Thymus (tissue), 14 donors: ENCODE measurements at places on chromosomes 1 and 21. TPM values are rescaled to one million over a fixed set of nuclear protein-coding genes. Genes with fewer than 3 reads are reported as not detected.

Gene AADACL4
- total RNA-seq, result not detected

Gene SF3B4
- total RNA-seq, result 8.3 TPM

Gene HFM1
- 0.85 TPM for total RNA-seq

Gene CD244
- total RNA-seq, result 10.3 TPM

Gene PRRX1
- 17.1 TPM for total RNA-seq

Gene MPL
- total RNA-seq, result 0.05 TPM

Gene CRP
- 0.05 TPM for total RNA-seq

Gene E2F2
- 28.8 TPM for total RNA-seq

Gene CELA3A
- 0.19 TPM for total RNA-seq

Gene CRYZL1
- total RNA-seq, result 18.4 TPM

GRCh38 chr21:41845310-41846032, 33.7 kb downstream of the PRDM15 start:
- no peak overlapping the region for H3K4me3 ChIP-seq
- peaks cover 17% of the 10 kb centered on the region for H3K36me3 ChIP-seq
- H3K27ac ChIP-seq, result no peak overlapping the region
- no peak for DNase-seq
- peaks cover 11% of the 10 kb centered on the region for H3K4me1 ChIP-seq

DNA sequence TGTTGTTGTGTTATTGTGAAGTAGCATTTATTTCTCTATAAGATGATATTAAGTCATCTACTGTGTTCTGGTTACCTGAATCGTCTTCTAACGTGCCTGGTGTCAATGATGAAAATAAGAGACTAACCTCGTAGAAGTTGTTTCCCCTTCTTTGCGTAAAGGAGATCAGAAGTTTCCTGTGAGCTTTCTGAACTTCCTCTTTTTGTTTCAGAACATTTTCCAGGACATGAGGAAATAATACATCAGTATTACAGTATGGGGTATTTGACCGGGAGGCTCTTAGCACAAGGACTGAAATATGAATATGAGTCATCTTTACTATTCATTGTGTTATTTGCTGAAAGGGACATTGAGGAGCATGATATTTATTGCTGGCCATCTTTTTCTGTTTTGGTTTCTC, 1.3 kb downstream of the ST6GALNAC3 start:
- no peak overlapping the region for H3K4me3 ChIP-seq
- no peak for DNase-seq
- H3K4me1 ChIP-seq, result peaks cover 3% of the 10 kb centered on the region
- no peak overlapping the region for H3K27ac ChIP-seq

GRCh38 chr21:43268804-43269186, 100.0 kb downstream of the CRYAA start:
- H3K36me3 ChIP-seq, result no peaks in the 10 kb centered on the region
- H3K27ac ChIP-seq, result no peak overlapping the region
- H3K4me3 ChIP-seq, result no peak overlapping the region
- DNase-seq, result no peak

- no peak overlapping the region for H3K4me3 ChIP-seq
- H3K27me3 ChIP-seq, result no peaks in the 10 kb centered on the region
- H3K4me1 ChIP-seq, result no peaks in the 10 kb centered on the region
- no peak for DNase-seq
- no peak overlapping the region for H3K27ac ChIP-seq
- H3K36me3 ChIP-seq, result no peaks in the 10 kb centered on the region
Observed at GRCh38 chr1:30321996-30322858, 401.2 kb downstream of the MATN1 start.

DNA sequence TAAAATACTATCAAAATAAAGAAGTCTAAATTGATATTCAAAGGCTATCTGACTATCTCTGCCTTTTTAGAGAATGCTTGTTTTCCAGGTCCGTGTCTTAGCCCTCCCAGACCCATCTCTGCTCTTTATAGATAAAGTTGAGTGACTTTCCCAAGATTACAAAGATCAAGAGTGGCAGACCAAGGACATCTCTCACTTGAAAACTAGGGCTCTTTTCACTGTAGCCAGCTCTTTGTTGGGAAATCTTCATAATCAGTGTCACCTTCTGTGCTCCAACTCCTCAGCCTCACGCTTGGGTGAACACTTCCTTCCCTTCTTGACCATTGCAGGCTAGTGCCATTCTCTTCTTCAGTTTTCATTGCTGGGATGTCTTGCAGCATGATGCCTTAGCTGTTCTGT, 211.1 kb downstream of the PBX1 start:
- H3K4me3 ChIP-seq, result no peak overlapping the region
- no peaks in the 10 kb centered on the region for H3K36me3 ChIP-seq
- no peak for DNase-seq
- peaks cover 17% of the 10 kb centered on the region for H3K4me1 ChIP-seq

DNA sequence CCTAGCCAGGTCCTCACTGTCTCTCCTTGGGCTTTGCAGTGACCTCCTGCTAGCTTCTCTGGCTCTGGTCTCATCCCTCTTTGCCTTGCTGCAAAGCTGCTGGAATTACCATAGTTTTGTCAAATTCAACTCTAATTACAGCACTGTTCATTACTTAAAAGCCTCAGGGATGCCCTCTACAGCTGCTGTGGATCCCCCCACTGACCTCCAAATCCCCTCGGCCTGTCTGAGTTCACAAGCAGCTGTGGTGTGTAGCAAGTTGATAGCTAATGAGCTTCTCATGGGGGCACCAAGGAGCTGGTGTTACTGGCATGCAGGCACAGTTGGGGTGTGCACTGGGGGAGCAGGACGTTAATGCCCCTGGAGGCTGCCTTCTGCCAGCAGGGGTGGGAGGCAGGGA, 24.8 kb downstream of the NIPAL3 start:
- no peaks in the 10 kb centered on the region for H3K27me3 ChIP-seq
- H3K4me1 ChIP-seq, result no peaks in the 10 kb centered on the region
- no peak overlapping the region for H3K27ac ChIP-seq
- no peak overlapping the region for H3K4me3 ChIP-seq
- H3K36me3 ChIP-seq, result peaks cover 19% of the 10 kb centered on the region

- DNase-seq, result no peak
- no peak overlapping the region for H3K4me3 ChIP-seq
- H3K27ac ChIP-seq, result no peak overlapping the region
- H3K36me3 ChIP-seq, result no peaks in the 10 kb centered on the region
Observed at GRCh38 chr21:25330266-25330665, 277.0 kb downstream of the MRPL39 start.

- no peak overlapping the region for H3K27ac ChIP-seq
- H3K27me3 ChIP-seq, result no peaks in the 10 kb centered on the region
- no peak overlapping the region for H3K4me3 ChIP-seq
- peaks cover 33% of the 10 kb centered on the region for H3K36me3 ChIP-seq
- H3K4me1 ChIP-seq, result peaks cover 31% of the 10 kb centered on the region
- no peak for DNase-seq
Observed at GRCh38 chr21:45764792-45765191, 121.3 kb downstream of the PCBP3 start.

- no peaks in the 10 kb centered on the region for H3K4me1 ChIP-seq
- H3K27ac ChIP-seq, result no peak overlapping the region
- DNase-seq, result no peak
- H3K4me3 ChIP-seq, result no peak overlapping the region
- no peaks in the 10 kb centered on the region for H3K27me3 ChIP-seq
- H3K36me3 ChIP-seq, result no peaks in the 10 kb centered on the region
Observed at GRCh38 chr1:7011826-7012225, 226.6 kb downstream of the CAMTA1 start.

DNA sequence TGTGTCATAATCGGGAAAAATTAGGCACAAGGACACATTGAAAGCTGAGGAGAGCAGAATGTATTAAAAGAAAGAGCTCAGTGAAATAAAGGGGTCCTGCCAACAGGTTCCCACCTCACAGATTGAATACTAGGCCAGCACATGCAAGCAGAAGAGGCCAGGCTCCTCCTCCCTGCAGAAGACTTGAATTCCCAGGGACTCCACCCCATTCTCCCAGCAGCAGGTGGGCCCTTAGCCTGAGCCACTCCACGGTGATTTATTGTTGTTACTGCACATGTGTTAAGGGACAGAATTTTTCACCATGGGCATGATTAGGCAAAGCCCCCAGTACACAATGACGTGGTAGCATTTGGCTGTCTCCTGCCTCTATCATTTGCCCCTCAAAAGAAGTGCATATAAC, 1844.7 kb downstream of the NCAM2 start:
- no peaks in the 10 kb centered on the region for H3K27me3 ChIP-seq
- no peaks in the 10 kb centered on the region for H3K36me3 ChIP-seq
- H3K4me3 ChIP-seq, result no peak overlapping the region
- H3K4me1 ChIP-seq, result no peaks in the 10 kb centered on the region
- no peak overlapping the region for H3K27ac ChIP-seq

DNA sequence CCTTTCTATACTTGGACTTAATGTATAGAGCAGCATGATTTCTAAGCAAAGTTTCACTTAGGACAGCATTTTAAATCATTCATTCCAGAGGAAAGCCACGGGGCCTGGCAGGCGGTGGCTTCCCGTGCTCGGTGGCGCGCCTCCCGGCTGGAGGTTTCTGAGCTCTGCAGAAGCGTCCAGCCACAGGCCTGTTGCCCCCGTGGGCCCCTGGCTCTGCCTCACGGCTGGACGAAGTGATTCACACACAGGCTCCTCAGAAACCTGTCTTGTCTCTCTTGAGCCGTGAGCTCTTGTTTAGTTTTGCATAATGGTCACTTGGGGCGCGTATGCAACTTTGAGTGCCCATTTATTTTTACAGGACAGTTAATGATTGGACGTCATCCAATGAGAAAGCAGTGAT, 22.1 kb upstream of the DIP2A start:
- H3K27me3 ChIP-seq, result no peaks in the 10 kb centered on the region
- H3K4me1 ChIP-seq, result no peaks in the 10 kb centered on the region
- H3K36me3 ChIP-seq, result peaks cover 83% of the 10 kb centered on the region
- H3K4me3 ChIP-seq, result no peak overlapping the region
- DNase-seq, result no peak

DNA sequence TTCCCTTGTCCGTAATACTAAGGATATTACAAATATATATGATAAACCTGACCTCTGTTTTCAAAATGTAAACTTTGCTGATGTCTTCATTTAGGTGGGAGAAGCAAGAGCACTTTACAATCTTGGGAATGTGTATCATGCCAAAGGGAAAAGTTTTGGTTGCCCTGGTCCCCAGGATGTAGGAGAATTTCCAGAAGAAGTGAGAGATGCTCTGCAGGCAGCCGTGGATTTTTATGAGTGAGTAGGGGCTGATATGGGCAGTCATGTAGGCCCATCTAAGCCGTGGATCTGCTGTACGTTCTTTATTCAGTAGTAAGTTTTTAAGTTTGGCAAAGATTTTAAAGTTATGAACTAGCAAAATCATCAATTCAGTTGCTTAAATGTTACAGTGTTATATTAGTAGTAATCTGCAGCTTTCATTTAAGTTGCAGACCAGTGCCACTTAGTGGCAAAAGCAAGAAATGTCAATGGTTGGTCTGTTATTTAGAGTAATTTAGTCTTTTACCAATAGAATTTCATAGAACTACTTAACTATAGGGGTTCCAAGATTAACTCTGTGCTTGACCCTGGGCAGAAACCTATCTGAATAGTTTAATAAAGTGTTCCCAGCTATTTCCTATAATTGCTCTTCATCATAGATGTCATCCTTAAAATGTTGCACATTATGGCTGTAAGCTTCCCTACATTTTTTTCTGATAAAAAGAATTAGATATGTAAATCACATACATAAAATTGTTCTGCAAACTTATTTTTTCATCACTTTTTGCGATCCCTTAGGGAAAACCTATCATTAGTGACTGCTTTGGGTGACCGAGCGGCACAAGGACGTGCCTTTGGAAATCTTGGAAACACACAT, 21.3 kb downstream of the GPSM2 start:
- DNase-seq, result peak; percentile 30
- no peak overlapping the region for H3K4me3 ChIP-seq
- no peaks in the 10 kb centered on the region for H3K36me3 ChIP-seq
- no peaks in the 10 kb centered on the region for H3K4me1 ChIP-seq
